Left kidney (tissue), 8 donors: ENCODE measurements at places on chromosomes 6 and 20. TPM values are rescaled to one million over a fixed set of nuclear protein-coding genes. Genes with fewer than 3 reads are reported as not detected.

DNA sequence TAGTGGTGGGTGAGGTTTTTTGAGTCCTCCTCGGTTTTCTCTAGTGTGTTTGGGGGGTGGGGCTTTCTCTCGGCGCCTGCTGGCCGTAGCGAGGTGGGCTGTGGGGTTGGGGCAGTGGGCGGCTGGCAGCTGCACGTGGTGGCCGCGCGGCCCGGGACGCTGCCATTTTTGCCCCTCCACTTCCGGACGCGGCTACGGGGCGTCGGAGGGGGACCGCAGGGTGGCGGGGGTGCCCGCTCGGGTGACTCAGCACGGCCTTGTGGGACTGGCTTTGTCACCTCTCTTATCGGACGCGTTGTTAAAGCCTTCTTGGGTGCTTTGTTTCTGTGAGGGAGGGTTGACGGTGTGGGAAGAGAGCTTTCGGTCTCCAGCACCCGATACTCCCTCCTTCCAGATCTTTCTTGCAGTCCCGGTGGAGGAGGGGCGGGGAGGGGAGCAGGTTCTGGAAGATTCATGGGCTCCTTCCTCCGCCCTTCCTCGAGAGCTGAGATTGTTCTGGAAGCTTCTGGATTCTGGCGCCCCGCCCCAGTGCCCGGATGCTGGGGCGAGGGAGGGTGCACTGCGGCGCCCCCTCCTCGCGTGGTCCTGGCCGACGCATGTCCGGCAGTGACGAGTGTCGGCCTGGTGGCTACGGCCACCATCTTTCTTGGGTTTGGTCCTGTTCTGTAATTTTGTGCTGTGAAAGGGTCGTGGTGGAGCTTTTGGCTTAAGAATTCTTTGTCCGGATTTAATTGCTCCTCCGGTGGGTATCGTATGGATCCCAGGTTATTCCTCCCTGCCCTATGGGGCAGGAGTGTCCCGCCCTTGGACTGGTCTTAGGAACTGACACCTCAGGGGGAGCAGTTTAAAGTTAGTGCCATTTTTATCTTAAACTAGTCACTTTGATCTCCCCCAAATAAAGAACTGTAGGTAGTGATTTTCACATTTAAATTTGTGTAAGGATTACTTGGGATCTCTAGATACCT is 719 bp downstream of the HSP90AB1 start:
- no peak for DNase-seq

LCA5 gene
- polyA plus RNA-seq = 11.0 TPM

SOBP gene
- 14.8 TPM for polyA plus RNA-seq

DNA sequence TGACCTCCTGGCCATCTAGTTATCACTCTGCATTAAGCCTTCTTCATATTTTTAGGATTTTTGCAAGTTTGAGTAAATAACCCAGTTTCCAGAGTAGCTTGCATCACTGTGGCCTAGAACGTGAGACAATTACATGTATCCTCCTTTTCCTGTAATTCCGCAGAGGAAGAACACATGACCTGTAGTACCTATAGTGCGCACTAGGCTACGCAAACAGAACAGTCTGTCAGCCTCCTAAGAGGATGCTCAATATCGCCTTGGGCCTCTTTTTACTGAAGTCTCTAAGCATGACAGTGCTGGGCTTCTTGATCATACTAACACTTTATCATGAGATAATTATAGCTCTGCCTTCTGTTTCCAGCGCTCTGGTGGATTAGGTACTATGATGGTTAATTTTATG is 20.2 kb upstream of the NR2E1 start:
- DNase-seq = no peak

DNA sequence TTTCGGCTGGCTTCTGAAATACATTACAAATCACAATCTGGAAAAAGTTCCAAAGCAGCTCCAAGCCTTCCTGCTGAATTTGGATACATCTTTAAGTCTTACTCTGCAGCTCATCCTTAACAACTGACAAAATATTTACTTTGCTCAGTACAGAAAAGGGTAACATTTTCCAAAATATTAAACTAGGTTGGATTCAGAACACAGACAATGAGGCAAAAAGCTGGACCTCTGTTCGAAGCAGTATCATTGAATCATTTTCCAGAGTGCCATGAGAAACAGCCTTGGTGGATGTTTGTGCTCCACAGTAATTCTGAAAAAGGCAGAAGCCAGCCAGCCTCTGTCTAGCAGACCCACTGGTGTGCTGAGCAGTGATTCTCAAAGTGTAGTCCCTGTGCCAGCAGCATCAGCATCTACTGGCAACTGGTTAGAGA is 162.1 kb downstream of the AIG1 start:
- no peak for DNase-seq

GRCh38 chr6:169211881-169212280 is 41.8 kb downstream of the THBS2 start:
- DNase-seq = no peak

SAMD3 gene
- 1.1 TPM for polyA plus RNA-seq

GRCh38 chr20:16475225-16475624 is 98.0 kb downstream of the KIF16B start:
- peak; percentile 4 for DNase-seq

OR2B6 gene
- not detected for polyA plus RNA-seq

DNA sequence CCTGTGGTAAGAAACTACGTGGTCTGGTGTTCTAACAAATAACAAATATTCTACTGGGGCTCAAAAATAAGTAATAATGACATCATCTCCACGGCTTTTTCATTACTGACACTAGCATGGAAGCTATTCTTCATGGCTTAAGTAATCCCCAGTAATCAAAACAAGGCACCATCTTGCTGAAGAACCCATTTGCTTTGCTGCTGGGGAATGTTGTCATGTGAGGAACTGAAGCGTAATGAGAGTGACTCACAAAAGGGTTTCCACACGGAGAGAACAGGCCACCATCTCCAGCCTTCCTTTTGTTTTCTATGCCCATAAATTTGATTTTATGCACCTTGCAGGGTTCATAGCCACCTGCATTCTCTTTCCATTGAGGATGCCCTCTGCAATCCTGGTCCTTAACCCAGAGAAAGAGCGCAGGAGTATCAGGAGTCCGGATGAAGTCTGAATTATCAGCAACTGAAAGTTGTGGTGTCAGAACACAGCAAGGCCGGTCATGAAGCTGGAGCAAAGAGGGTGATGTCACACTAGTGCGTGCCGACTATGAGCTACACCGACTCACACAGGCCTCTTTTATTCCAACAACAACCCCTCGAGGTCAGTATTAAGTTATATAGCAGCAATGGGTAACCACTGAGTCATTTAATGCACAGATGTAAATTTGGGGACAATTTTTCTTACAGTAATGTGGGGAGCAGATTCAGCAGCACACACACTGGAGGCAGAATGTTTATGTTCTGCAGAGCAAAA is 173.7 kb upstream of the SSTR4 start:
- no peak for DNase-seq

GRCh38 chr6:162177746-162178145 is 549.8 kb downstream of the PRKN start:
- peak; percentile 29 for DNase-seq

DNA sequence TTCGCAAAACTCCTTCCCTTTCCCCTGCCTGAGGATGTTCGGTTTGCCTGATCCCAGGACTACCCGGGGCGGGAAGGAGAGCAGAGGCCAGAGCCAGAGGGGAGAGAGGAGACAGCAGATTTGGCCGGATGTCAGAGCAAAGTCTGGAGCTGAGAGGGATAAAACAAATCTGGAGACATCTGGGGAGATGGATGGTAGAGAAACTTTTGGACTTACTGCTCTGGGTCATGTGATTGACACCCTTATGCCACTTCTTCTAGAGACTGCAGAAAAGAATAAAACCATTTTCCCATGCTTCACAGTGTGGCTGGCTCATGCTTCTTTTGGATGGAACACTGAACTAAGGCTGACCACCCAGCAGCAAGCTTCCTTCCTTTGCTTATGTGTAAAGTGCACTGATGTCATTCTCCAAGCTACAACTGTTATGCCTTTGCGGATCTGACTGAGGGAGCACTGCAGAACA is 174.7 kb downstream of the FOXC1 start:
- DNase-seq = no peak

- no peak for DNase-seq
Observed at GRCh38 chr6:22079783-22080182, 217.1 kb downstream of the PRL start.

- DNase-seq = no peak
Observed at GRCh38 chr20:3167738-3168078, 5.6 kb downstream of the LZTS3 start.

DNA sequence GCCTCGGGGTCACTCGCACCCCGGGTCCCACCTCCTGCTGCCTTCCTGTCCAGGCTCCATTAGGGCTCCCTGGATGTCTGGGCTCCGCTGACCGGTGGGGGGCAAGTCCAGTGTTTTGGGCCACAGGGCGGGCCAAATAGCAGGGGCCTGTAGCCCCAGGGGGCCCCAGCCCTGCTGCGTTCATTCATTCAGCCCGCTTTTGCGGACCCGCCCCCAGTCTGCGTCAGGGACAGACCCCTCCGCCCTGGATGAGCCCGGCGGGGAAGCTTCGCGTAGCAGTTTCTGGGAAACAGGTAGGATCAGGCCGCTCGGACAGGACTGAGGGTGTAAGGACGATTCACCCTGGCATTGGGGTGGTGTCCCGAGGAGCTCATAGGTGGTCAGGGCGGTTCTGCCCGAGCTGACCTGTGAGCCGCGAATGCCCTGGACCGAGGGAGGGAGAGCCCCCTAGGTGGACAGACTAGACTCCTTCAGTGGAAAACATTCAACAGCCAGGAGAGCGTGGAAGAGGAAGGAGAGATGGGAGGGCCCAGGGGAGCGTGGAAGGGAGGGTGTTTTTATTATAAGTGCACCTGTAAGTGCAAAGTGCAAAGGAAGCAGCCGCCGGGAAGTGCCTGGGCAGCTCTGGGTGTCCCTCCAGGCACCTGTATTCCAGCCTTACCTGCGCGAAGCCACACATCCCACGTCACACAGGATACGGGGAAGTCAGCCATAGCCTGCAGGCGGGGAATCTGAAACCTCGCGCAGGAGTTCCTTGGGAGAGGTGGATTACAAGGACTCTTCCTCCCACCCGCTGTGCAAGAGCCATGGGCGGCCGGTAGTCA is 662 bp downstream of the ENTPD6 start:
- DNase-seq = peak; percentile 35

- no peak for DNase-seq
Observed at GRCh38 chr6:105902401-105903031, 183.6 kb upstream of the PRDM1 start.

GRCh38 chr6:61841958-61842357 is 444.1 kb downstream of the KHDRBS2 start:
- peak; percentile 6 for DNase-seq
